SHP77 treated with DMSO at 0.1 percent for 48 hours (cell line): ENCODE measurements at places on chromosomes 6 and 20.
A peak's percentile ranks its signal among the peaks of the same experiment; 100 is the strongest.

DNA sequence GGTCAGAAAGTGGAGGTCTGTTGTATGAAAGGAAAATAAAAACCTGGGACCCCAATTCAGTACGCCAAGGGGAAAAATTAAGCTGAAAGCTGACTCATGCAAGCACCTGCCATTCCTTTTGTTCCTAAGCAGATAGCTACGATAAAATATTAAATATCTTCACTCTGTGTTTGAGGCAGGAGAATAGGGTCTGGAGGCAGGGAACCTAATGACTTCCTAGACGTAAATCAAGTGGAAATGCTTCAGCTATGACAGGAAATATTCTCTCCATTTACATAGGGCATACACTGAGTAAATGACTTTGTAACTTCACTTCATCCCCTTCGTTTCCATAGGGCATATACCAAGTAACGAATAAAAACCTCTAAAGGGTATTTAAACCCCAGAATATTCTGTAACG, 41.0 kb upstream of the IFNGR1 start:
- DNase-seq: no peak

DNA sequence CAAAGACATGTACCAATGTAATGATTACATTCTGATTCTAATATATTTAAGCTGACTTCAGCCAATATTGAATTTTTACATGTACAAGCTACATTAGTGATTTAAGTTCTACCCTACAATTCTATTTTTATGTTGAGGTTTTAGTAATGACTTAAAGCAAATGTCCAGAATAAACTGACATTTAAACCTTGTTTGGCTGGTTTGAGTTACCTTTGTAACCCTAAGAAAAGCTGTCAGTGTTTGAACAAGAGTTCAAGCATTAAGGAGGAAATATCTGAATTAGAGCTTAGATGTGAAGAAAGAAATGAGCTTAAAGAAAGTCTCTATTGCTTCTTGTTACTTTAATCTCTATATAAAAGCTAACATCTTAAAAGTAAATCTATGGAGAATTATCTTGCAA, 710.6 kb upstream of the EPHA7 start:
- DNase-seq: no peak

DNA sequence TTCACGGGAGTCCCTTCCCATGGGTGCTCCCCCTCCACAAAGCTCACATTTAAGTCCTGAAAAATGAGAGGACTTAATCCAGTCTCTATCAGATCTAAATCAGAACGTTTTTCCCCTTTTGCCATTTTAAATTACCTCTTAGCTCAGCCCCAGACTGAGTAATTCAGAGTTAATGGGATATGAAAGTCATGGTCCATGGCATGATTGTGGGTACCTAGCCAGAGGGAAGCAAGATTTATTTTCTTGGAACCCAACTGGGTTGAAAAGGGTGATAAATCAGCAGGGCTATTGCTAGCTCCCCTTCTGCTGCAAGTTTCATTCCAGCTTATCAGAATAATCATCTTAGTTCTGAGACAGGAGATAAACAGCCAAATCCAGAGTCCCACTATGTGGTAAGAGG, 320.2 kb upstream of the CHD6 start:
- no peak for DNase-seq

GRCh38 chr6:81565071-81565470, 187.4 kb downstream of the TENT5A start:
- DNase-seq: no peak

DNA sequence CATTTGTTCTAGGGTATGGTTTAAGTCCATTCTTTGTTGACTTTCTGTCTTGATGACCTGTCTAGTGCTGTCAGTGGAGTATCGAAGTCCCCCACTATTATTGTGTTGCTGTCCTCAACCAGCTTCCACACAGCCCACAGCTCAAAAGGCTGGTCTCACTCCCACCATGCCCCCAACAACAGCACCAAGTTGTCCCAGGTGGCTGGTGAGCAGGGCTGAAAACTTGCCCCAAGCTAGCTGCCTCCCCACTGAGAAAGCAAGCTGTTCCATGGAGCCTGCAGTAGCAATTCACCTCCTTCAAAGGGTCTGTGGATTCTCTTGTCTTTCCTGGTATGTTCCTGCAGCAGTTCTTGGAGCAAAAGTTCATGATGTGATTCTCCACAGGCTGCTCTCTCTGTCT, 221.0 kb downstream of the SYNDIG1 start:
- DNase-seq: no peak

DNA sequence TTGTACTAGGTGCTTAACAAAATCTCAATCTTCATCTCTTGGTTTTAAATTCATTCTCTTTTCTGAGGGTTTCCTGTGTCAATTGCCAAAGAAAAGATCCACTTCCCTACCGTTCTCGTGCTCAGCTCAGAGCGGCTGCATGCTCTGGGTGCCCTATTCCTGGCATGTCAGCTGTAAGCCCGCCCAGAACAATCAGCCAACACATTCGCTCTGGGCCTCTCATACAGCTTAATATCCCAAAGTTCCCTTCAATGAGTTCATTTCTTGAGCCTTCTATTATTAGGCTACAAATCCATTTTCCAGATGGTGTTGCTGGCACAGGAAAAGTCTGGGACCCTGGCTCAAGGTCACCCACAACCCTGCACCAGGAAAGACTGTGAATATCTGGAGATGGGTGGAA, 24.3 kb upstream of the LRFN2 start:
- DNase-seq: no peak

GRCh38 chr20:11267131-11267761, 593.4 kb upstream of the JAG1 start:
- no peak for DNase-seq

- DNase-seq: no peak
Measured at GRCh38 chr20:63612276-63612931, 14.5 kb downstream of the GMEB2 start.

- no peak for DNase-seq
Measured at GRCh38 chr20:62287759-62288534, 14.8 kb upstream of the ADRM1 start.

GRCh38 chr20:23641936-23642751, 4.4 kb upstream of the CST3 start:
- DNase-seq: no peak

- no peak for DNase-seq
Measured at GRCh38 chr6:42338744-42339222, 112.9 kb downstream of the TRERF1 start.

DNA sequence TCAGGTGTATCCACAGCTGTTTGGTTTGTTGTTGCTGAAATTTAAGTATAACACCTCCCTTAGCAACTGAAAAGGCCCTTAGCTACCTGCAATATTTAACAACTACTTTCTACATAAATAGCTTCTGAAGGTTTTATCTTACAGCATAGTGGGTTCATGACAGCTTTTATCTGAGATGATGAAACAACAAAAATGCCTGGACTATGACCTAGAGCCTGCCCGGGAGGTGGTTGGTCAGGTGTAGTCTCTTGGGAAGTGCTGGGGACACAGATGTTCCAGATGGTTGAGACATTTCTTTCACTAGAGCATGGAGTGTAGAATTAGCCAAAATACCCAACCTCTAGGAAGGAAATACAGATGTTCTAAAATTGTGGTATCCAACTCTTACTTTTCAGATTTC, 705.4 kb downstream of the MAFB start:
- DNase-seq: no peak

GRCh38 chr20:50123418-50123817, 10.5 kb upstream of the UBE2V1 start:
- no peak for DNase-seq

DNA sequence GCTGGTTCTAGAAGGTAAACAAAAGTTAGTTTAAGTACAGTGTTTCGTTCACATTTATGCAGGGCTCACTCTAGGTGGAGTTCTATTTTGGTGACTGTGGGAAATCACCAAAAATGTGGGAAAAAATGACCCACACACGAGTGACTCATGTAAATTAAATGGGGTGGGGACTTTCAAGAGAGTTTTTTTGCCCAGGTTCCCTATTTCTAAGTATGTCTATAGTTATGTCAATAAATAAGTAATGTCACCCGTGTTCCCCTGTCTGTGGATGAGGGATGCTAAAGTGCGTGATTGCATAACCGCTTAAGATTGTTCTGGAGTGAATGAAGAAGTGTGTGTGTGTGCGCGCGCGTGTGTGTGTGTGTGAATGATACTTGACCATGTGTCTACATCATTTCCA, 69.1 kb downstream of the MYB start:
- DNase-seq: no peak

DNA sequence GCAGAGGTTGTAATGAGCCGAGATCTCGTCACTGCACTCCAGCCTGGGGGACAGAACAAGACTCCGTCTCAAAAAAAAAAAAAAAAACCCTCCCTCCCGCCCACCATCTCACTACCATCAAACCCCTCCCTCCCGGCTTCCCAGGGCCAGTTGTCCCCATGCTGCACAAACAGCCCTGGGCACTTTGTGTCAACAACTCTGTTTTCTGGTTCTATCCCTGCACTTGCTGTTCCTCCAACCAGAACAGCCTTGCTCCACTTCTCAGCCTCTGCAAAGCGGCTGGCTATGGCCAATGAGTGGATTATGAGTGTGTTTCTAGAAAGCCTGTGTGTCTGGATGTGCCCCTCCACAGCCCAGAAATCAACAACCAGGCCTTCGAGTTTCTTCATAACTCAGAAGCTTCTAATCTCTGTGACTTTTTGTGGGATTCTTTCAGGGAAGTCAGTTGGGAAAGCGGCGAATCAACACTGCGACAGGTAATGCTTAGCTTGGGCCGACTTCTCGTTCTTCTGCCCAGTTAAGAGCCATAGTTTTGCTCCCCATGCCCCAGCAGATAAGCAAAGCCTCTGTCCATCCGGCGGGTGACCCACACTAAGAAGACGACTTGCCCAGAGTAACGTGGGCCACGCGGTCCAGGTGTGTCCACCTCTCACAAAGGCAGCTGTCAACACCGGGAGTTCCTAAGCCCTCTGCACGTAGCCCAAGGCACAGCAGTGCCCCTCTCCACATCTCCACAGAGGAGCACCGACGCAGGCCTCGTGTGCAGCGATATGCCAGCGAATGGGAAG, 5.5 kb downstream of the ZBTB46 start:
- DNase-seq: no peak

- no peak for DNase-seq
Measured at GRCh38 chr6:31162463-31163165, 4.2 kb downstream of the TCF19 start.

GRCh38 chr6:163148451-163149278, 265.9 kb upstream of the QKI start:
- DNase-seq: no peak

GRCh38 chr6:157107915-157108651, 215.2 kb downstream of the TMEM242 start:
- DNase-seq: no peak

DNA sequence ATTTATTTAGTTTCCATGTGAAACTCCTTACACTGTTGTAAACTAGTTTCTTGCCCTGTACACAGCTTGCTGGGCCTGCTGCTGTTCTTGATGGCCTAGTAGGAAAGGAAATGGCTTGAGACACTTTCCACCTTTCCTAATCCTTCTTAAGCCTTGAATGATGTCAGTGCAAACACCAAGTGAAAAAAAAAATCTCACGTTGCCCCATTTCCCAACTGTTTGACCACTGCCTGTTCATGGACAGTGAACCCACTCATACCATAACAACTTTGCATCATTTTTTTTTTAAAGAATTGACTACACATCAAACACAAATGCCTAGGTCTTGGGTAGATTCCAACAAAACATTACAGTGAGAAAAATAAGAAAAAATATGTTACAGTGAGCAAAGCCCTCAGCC, 653.6 kb upstream of the FLRT3 start:
- no peak for DNase-seq

GRCh38 chr6:165969184-165969583, 198.5 kb downstream of the TBXT start:
- peak; percentile 25 for DNase-seq

DNA sequence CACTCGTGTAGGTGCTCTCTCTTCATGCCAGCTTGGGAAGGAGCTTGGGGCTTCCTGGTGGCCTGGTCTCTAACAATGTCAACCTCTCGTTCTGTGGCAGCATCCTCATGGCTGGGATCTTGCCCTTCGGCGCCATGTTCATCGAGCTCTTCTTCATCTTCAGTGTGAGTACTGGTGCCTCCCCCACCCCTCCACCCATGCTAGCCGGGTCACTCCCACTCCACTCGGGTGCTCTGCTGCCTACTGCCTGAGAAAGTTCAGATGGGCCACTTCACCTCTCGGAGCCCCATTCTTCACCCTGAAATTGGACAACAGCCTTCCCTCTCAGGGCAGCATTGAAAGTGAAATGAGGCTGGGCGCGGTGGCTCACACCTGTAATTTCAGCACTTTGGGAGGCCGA, 48.8 kb downstream of the TM9SF4 start:
- no peak for DNase-seq

- peak; percentile 58 for DNase-seq
Measured at GRCh38 chr6:31701666-31702404, 1.3 kb downstream of the ABHD16A start.

- peak; percentile 91 for DNase-seq
Measured at GRCh38 chr20:33521461-33521860, 31.6 kb downstream of the CBFA2T2 start.

DNA sequence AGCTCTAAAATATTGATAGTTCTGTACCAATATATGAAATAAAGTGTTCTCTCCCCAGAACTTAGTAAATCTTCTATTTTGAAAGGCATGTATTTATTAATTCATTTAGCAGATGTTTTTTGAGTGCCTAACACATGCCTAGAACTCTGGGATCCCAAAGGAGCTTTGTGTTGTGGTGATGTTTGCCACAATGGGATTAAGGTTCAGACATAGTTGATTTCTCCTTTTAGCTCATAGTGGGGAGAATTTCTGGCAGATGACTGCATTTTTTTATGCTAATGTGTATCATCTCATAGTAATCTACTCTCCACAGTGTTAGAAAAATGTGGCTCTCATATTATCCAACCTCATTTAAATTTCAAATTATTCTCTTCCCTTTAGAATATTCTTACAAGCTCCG, 21.7 kb downstream of the MYB start:
- DNase-seq: no peak

DNA sequence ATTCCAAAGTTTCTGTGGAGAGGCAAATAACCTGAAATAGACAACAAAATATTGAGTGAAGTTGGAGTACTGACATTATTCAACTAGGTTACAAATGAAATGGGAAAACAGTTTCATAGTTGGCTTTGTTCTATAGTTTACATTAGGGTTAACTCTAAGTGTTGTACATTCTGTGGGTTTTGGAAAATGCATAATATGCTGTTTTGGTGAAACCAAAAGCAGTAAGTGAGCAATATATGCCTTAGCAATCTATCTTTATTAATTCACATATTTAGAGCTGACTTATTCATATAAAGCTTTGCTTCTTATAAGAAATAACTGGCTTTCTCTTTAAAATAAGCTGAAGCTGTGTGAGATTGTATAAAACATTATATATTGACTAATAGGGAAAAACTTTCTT, 157.5 kb upstream of the AHI1 start:
- DNase-seq: no peak

DNA sequence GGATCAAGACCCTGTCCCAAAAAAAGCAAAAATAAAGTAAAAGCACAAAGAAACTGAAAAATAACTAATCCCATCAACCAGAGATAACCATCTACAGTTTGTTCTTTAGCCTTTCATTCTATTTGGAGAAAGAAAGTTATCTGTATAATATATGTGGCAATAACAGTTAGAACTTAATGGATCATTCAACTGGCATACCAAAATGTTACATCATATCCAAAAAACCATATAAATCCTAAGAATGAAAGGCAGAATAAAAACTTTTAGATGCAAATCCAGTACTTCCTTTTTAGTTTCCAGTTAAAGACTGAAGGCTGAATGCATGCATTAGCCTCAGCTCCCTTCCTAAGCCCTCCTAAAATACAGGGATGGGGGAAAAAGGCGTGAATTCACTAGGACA, 25.2 kb downstream of the ILRUN start:
- DNase-seq: no peak

GRCh38 chr20:45350217-45350616, 2.0 kb upstream of the SDC4 start:
- no peak for DNase-seq
